ENCODE measurements at places on chromosomes 7 and 10. TPM values are rescaled to one million over a fixed set of nuclear protein-coding genes. Genes with fewer than 3 reads are reported as not detected.

CDK6 gene
- total RNA-seq = 92.6 TPM

CTAGE15 gene
- total RNA-seq = not detected

GNG11 gene
- 30.6 TPM for total RNA-seq

LYZL2 gene
- total RNA-seq = not detected

TNS3 gene
- total RNA-seq = 67.0 TPM

FOXI2 gene
- not detected for total RNA-seq

EPO gene
- total RNA-seq = not detected

PLXNA4 gene
- total RNA-seq = 0.18 TPM

EMX2 gene
- total RNA-seq = not detected

PNLIP gene
- total RNA-seq = not detected

PLOD3 gene
- 178 TPM for total RNA-seq

FERD3L gene
- total RNA-seq = not detected

PDK4 gene
- total RNA-seq = not detected

DNA sequence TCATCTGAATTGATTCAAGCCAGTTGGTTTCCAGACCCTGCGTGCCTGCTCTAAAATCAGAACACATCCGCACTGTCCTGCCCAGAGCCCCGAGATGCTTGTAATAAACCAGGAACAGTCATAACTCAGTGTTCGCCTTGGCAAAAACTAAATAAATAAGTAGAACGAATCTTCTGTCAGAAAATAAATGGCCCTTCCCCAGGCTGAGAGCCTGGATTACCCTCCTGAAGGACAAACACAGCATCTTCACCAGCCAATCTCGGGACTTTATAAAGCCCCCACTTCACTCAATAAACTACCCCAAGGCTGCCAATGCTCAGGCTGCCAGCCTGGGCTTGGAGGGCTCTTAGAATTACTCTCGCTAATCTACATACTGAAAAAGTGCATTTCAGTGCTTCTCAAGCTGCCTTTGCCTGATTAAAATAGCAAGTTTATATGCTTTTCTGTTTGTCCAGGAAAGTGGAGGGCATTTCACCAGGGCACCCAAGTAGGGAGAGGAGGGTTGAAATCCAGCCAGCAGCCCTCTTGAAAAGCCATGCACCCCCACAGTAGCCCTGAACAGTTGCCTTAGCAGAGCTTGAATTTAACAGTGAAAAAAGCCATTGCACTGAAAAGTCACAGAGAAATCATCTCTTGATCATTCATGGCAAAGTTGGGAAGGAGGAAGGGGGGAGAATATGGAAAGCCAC lies 136.6 kb downstream of the CALN1 start:
- DNase-seq = no peak

DNA sequence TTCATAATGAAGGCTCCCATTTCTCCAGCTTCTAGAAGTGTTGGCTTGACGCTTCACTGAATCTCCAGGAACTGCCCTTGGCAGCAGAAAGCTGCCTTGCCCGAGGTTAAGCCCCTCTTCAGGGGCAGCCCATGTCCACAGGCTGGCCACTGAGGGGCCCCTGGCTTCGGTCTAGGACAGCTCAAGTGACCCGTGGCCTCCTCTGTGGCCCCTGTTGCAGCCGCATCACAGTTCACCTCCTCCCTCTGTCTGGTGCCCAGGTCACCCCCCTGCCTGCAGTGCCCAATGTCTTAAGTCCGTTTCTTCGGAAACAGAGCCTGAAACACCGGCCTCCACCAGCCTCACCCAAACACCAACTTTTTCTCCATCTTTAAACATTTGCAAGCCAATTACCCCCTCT lies 279.2 kb upstream of the MKI67 start:
- no peak for DNase-seq

- DNase-seq = no peak
These were observed 1189.6 kb upstream of the CELF2 start for GRCh38 chr10:9828110-9828509.

- DNase-seq = peak; percentile 16
These were observed 98.1 kb downstream of the C10orf105 start for GRCh38 chr10:71621231-71622153.

GRCh38 chr7:23915236-23915635 lies 205.2 kb downstream of the STK31 start:
- DNase-seq = no peak

DNA sequence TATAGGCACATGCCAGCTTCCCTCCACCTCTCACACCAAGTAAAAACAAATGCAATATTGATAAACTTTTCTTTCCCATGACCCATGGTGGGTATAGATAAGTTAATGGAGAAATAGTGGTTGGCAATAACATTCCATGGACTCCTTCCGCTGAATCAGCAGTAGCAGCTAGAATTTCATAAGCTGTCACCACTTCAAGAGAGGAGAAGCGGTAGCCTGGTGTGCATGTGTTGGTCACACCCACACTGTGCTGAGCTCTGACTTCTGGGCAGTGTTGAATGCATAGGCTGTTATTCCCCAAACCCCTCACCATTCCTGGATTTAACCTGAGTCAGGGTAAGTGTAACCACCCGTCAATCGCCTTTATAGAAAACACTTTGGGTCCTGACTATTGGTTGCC lies 32.5 kb upstream of the BMPER start:
- DNase-seq = no peak

- no peak for DNase-seq
These were observed 21.8 kb upstream of the YWHAG start for GRCh38 chr7:76380623-76380966.

- DNase-seq = peak; percentile 89
These were observed 14.9 kb downstream of the DUSP5 start for GRCh38 chr10:110512461-110513187.

DNA sequence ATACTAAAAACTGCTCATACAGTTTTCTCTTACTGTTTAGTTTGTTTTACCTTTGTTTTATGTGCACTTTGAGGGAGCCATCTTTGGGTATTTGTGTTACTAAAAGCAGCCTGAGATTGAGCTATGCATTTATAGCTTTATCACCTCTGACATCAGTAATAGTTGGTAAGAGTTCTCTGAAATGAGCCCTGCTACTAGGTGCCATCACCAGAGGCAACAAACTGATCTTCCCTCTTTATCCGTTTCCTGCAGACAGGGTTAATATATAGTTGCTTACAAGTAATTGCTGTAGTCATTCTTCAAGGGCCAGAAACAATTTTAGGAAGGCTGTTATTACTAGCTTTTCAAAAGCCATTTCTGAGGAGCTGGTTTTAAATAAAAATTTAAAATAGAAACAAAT lies 49.1 kb downstream of the KIF20B start:
- no peak for DNase-seq

DNA sequence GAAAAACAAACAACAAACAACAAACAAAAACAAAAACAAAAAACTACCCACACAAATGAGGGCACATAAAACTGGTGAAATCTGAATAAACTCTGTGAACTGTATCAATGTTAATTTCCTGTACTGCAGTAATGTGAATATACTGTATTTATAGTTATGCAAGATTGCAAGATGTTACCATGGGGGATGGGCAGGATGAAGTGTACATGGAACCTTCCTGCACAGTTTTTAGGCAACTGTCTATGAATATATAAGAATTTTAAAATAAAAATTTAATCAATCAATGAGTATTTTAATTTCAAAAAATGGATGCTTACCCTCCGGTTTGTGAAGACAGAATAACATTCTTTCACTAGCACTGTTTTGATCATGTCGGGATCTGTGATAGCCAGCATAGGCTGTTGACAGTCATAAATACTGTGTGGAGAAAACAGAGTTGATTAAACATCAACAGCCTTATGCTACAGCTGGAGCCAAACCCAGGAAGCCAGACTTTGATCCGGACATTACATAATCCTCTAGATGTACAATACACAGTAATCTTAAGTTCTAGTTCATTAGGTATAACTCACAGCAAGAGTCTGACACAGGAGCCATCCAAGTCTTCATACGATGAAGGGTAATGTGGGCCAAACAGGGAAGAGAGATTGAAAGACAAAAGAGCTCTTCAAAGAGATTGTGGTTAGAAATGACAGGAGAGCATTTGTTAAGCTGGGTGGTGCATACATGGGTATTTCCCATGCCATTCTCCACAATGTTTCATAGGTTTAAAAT lies 14.8 kb downstream of the CYP3A7 start:
- DNase-seq = no peak

DNA sequence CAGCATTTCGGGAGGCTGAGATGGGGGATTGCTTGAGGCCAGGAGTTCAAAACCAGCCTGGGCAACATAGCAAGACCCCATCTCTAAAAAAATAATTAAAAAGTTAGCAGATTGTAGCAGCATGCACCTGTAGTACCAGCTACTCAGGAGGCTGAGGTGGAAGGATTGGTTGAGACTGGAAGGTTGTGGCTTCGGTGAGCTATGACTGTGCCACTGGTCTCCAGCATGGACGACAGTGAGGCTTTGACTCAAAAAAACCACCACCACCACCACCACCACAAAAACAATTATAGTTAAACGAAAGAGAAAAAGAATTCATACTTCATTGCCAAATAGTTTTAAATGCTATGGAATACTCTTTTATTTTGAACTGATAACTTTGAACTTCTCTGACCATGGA lies 63.4 kb downstream of the VTI1A start:
- no peak for DNase-seq

DNA sequence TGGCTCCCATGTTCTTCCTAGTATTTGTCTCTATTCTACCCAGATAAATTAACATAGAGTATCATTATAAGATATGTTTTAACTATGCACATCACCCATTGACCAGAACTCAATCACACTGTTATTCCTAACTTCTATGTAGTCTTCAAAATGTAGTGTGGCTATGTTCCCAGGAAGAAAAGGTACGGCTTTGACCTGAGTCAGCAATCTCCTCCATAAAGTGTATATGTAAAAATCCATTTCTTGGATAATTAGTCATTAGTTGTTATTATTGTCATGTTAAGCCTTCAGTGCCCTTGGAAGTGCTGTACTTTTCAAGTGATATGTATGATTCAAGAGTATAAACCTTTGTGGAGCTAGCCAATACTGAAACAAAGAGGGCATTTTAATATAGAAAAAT lies 444.0 kb upstream of the ZWINT start:
- DNase-seq = no peak

GRCh38 chr10:44334621-44335184 lies 50.2 kb downstream of the CXCL12 start:
- peak; percentile 79 for DNase-seq

DNA sequence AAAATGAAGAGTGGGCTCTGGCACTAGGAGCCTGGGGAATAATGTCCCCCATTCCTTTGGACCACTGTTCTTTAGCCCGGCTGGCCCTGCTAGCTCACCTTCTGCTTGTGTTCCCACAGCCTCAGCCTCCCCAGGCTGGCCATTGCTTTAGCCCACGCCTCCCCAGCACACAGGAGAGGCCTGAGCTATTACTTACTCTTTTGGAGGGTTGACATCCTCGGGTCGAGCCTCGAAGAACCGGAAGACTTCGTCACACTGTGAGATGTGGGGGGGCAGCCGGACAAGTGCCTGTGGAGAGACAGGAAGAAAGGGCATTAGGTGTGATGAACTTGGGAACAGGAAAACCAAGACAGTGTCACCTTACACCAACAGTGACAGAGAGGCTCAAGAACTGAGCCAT lies 131.3 kb downstream of the SH3PXD2A start:
- DNase-seq = no peak

DNA sequence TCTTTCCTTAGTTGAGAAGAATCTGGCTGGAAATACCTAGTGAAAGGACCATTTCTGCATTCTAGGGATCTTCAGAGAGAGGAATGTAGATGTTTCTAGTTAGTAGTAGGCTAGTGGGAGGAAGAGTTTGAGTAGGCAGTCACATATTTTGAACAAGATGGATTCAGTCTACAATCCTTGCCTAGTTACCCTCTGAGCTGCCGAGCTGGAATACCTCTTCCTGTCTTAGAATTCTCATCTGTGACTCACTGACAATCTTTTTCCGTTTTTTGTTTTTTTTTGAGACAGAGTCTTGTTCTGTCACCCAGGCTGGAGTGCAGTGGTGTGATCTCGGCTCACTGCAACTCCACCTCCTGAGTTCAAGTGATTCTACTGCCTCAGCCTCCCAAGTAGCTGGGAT lies 30.7 kb upstream of the PLPP4 start:
- DNase-seq = peak; percentile 73

GRCh38 chr10:121708728-121709674 lies 110.8 kb upstream of the FGFR2 start:
- no peak for DNase-seq

GRCh38 chr10:71694567-71694968 lies 25.0 kb downstream of the C10orf105 start:
- DNase-seq = no peak

DNA sequence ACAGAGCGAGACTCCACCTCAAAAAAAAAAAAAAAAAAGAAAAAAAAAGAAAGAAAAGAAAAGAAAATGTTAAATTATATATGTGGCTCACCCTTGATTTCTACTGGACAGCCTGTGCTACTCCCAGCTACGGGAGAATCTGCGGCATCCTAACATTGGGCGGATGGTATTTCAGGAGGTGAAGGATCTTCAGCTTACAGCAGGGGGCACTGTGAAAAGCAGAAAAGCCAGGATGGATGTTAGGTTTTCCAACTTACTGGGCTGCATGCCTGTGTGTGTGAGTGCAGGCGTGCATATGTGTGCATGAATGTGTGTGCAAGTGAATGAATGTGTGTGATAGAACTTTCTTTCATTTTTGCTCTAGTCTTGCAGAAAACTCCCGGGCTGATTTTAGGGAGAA lies 1066.5 kb downstream of the TYW1 start:
- no peak for DNase-seq

GRCh38 chr7:18504965-18505364 lies 9.4 kb downstream of the HDAC9 start:
- DNase-seq = no peak

GRCh38 chr10:42937649-42938180 lies 139.2 kb upstream of the RET start:
- no peak for DNase-seq

DNA sequence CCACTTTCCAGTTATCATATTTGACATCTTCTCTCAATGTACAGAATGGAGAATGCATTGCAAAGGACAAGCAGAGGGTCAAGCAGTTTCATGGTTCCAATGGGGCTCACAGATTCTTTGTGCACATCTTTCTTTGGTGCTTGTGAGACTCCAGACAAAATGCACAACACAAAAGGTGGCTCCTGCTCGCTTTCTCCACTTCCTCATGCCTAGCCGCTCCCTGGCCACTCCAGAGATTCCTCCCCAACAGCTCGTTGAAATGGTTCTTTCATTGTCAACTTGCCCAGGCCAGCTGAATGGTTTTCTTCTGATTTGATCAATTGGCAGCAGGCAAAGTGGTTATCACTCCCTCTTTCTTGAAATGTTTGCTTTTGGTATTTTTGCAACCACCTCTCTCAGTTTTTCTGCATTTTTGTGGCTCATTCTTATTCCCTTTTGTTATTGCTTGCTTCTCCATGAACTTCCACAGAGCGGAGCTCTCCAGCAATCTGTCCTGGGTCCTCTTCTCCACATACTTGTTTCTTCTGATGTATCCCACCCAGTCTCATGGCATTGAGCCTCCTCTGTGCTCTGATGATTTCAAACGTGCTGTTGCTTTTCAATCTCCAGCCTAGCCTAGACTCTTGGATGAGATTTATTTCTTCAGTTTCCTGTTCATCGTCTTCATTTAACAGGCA lies 507.8 kb upstream of the MKI67 start:
- no peak for DNase-seq

DNA sequence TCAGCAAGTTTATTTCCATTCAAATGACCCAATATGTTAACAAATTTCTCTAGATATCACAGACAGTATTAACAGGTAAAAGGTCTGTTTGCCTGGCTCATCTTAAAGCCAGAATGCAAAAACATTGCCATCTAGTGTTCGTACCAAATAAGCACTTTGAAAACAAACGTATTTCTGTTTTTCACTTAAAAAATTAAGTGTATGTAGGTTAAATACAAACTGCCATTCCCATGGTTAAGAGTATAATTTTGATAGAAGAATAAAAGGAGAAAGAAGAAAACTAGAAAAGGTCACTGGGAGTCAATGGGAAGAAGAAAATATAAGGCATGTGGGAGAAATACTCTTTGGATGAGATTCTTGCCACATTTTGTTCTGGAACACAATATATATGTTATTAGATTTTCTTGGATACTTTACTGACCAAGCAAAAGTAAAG lies 51.0 kb downstream of the ORC5 start:
- peak; percentile 19 for DNase-seq

All from HFFc6 (cell line).